Hair follicle dermal papilla cell (primary cell): ENCODE measurements at places on chromosomes 1 and 21. TPM values are rescaled to one million over a fixed set of nuclear protein-coding genes. Genes with fewer than 3 reads are reported as not detected.

The OR2G2 gene
- not detected in 2 replicates for total RNA-seq

The GALNT2 gene
- 59.7 and 62.4 TPM in 2 replicates for total RNA-seq

The UTS2 gene
- not detected in 2 replicates for total RNA-seq

The LEMD1 gene
- total RNA-seq: not detected in 2 replicates

The TFF2 gene
- not detected in 2 replicates for total RNA-seq

The PLXNA2 gene
- total RNA-seq: 5.8 and 9.5 TPM in 2 replicates

The SAMSN1 gene
- total RNA-seq: not detected in 2 replicates

The SPATA21 gene
- not detected in 2 replicates for total RNA-seq

The TNNI3K gene
- 1.3 TPM in 1 of 2 replicates, not detected in the other for total RNA-seq
